ENCODE measurements at places on chromosomes 1 and 21. TPM values are rescaled to one million over a fixed set of nuclear protein-coding genes. Genes with fewer than 3 reads are reported as not detected.

Gene CYP4B1
- 1.6 TPM for polyA plus RNA-seq

Gene TRIM58
- polyA plus RNA-seq, result 1.1 TPM

GRCh38 chr1:7257225-7257624 is 472.0 kb downstream of the CAMTA1 start:
- DNase-seq, result no peak

DNA sequence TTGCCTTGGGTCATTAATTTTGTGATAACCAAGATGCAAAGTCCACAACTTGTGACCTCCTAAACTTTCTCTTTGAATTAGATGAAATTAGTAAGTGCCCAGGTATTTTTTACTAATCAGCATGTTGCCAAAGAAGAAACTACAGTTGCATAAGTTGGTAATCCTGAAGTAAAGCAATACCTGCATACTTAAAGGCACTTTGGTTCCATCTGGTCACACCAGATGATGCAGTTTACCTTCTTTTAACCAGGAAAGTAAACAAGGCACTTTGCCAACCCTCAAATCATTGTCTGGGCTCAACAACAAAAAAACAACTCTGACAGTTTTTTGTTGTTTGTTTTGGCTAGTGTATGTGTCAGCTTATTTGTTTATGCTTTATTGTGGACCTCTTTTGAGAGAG is 55.5 kb upstream of the DYNLT5 start:
- DNase-seq, result no peak

- no peak for DNase-seq
Observed at GRCh38 chr1:64060611-64061302, 142.7 kb upstream of the UBE2U start.

Gene TRAF5
- polyA plus RNA-seq, result 29.0 TPM

Gene S100A8
- polyA plus RNA-seq, result 20.8 TPM

DNA sequence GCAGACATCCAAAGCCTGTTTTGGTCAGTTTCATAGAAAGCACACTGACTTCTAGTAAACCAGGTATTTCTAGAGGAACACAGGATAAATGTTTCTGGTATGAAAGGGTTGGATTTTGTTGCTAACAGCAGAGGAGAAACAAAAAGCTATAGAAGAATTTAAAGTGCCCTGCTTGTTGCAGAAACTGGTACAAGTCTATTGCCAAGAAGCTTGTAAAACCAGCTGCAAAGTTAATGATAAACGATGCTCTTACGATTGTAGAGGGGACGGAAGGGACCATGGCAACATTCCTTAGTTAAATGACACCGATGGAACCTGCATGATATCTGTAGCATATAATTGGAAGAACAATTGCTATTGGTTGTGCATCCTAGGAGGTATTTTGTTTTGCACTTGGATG is 40.1 kb downstream of the SLC35F3 start:
- no peak for DNase-seq

DNA sequence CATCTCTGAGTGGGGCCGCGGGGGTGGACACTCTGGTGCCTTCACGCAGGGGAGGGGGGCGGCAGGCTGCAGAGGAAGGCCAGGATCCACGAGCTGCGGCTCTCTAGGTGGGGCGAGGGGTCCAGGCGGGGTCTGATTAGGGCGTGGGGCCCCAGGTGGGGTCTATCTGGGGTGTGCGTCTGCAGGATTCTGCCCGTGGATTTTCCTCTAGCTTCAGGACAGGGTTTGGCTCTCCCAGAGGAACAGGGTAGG is 6.3 kb downstream of the JMJD4 start:
- no peak for DNase-seq

Gene ASTN1
- polyA plus RNA-seq, result 1.5 TPM

GRCh38 chr1:42358791-42359190 is 21.8 kb upstream of the RIMKLA start:
- DNase-seq, result no peak

GRCh38 chr21:41715649-41716281 is 51.1 kb downstream of the RIPK4 start:
- DNase-seq, result no peak

Gene HAPLN2
- polyA plus RNA-seq, result 0.57 TPM

Gene ADAMTS4
- polyA plus RNA-seq, result 1.1 TPM

- peak; percentile 57 for DNase-seq
Observed at GRCh38 chr1:172533513-172534151, 682 bp downstream of the SUCO start.

- no peak for DNase-seq
Observed at GRCh38 chr1:23403038-23403336, 21.6 kb downstream of the TCEA3 start.

DNA sequence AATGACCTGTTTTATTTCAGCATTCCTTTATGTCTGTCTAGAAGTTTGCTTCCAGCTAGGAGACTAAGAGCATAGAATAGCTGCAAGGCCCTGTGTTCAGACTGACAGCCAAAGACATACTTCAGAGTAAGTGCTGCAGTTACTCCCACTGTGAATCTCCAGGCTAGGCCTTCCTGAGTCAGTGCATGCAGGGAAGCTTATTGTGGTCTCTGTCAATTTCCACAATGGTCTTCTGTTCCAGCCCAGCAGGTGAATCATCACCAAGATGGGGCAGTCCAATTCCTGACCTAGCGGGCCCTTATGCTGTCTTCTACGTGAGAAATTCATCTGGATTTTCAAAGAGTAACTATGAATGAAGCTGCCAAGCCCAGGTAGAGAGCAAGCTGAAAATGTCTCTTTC is 146.3 kb upstream of the C8B start:
- no peak for DNase-seq

Gene SLC45A3
- 8.9 TPM for polyA plus RNA-seq

DNA sequence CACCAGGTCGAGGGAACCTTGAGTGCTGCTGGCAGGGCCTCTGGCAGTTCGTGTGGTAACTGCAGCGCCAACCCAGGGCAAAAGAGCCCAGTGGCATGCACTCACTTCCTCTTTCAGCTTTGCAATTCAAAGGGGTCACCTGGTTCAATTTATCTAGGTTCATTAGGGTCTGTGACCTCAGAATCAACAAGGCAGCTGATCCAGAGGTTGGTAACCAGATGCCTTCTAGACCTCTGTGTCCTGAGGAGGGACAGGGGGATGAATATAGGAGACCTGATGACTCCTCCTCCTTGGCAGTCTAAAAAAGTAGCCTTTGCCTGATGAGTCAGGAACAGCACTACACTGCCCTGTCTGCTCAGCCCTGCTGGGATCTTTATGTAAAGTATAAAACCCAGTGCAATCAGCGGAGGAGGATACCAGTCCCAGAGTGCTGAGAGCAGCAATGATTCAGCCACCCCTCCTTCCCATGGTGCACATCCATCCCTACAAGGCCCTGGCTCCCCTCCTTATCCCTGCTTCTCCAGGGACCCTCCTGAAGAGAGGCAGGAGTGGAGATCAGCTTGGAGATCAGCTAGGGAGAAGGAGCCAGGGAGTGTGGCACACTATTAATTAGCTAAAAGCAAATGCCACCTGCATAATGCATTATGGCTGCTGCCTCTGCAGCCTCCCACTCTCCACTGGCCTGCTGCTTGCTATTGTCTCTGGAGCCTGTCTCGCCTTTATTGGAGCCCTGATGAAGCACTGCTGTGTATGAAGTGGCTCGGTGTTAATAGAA is 11.2 kb upstream of the FMOD start:
- no peak for DNase-seq

DNA sequence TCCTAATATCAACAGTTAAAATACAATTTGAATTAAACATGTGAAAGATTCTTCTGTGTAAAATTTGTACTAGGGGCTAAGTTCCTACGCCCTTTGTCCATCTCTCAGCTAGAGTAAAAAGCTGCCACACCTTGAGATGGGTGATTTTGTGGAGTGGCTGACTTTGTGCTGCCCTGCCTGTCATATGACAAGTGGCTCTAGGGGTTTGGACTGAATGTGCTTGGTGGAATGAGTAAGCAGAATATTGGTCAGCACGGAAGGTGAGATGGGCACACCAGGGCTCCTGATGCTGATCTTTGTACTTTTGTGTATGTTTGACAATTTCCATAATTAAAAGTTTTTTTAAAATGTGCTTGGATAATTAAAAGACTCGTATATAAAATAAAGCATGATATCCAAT is 133.6 kb upstream of the SLC45A1 start:
- no peak for DNase-seq

Gene ARHGEF10L
- 47.3 TPM for polyA plus RNA-seq

DNA sequence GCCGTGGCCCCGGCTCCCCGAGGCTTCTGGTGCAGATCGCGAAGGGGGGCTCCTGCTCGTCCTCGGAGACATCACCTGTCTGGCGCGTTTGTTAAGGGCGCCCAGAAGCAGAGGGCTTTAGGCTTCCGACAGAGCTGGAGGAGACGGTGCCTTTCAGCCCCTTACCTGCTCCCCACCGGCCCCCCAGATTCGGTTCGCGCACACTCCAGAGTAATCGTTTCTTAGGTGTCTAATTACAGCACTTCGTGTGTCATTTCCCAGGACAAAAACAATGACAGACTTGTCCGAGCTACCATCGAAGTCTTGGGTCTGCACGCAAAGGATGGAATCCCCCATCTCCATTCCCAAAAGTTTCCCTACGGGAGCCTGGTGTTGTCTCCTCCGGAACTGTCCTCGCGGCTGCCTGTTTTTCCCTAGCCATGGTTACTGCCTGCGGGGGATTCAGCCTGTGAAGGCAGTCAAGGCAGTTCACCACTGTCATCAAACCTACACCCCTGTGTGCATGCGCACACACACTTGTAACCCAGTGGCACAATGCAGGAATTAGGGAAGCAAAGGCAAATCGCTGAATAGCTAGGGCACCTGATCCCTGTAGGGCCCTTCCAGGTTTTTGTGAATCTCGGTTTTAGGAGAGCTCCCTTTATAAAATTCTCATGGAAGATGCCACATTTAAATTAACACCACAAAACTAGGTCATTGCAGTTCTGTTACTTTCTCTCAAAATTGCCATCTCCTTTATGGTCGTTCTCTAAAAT is 738 bp upstream of the CDC42BPA start:
- peak; percentile 74 for DNase-seq

DNA sequence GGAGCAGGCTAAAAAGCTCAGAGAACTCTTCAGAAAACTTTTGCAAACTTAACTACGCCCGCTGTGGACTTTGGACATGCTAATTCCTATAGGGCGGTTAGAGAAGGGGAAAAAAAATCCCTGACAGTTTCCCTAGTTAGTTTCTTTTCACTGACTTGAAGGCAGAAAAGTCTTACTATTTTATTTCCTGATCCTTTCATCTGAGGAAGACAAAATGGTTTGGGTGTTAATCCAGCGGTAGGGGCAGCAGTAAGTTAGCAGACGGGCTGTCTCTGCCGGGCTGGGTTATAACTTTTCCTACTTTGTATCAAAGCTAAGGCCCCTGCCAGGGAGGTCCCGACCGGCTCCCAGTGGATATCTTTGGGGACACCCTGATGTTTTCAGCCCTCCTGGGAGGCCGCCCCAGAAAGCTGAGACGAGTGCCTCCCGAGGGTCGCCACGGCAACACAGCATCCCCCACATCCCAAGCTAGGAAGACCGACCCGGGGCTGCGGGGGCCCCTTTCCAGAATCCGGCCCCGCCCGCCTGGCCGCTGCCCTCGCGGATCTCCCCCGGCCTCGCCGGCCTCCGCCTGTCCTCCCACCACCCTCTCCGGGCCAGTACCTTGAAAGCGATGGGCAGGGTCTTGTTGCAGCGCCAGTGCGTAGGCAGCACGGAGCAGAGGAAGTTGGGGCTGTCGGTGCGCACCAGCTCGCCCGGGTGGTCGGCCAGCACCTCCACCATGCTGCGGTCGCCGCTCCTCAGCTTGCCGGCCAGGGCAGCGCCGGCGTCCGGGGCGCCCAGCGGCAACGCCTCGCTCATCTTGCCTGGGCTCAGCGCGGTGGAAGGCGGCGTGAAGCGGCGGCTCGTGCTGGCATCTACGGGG is 162.6 kb downstream of the RUNX1 start:
- no peak for DNase-seq

Gene RNF115
- 13.2 TPM for polyA plus RNA-seq

Gene SPATC1L
- polyA plus RNA-seq, result 15.6 TPM

- no peak for DNase-seq
Observed at GRCh38 chr21:41783476-41784180, 16.8 kb upstream of the RIPK4 start.

Gene S100A13
- 143 TPM for polyA plus RNA-seq

DNA sequence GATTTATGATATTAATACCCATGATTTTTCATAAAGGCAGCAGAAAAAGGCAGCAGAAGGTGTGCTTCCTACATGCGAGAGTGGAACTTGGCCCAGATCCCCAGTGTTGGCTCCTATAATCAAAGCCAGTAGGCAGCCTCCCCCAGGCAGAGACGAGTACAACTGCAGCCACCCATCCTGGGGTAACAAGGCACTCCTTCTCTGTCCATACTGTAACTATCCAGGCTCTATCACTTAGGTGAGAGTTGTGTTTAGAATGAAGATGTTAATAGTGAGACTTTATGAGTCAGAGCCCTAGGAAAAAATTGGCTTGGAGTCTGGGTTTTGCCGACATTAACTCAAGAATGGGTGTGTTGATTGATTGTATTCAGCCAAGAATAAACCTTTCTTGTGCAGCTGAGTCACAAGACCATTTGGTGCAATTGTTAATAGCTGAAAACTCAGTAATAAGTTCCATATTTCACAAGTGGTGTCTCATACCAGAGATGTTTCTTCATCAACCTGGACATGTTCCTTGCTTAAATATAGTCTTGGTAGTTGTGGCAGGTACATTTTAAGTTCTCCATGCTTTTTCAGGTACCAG is 322.3 kb downstream of the DUSP10 start:
- no peak for DNase-seq

Gene RNU1-1
- polyA plus RNA-seq, result not detected

Gene GREM2
- polyA plus RNA-seq, result 1.4 TPM

DNA sequence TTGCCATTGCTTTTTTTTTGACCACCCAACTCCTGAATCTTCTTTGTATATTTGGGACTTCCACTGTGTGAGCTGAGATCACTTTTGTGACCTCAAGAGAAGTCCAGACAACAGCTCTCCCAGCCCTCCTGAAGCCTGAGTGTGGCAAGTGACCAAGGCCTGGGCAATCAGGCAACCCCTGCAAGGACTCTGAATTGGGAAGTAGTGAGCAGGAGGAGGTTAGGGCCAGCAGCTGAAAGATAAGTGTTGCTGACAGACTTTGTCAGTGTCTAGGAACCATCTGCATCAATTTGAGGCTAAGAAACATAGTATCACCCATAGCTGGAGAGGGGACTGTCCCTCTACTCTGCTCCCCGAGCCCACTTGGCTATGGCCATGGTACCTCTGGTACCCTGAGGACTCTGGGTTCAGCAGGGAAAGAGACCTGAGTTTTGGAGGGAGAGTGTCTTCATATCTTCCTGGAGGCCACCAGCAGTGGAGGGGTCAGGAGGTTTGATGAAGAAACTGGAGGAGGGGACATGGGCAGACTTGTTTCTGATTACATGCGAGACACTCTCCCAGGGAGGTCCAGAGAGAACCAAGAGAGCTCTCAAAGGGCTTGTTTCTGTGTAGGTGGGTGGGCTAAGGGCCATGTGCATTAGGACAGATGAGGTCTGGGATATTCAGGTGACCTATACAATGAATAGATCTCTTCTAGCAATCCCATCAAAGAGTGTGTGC is 147.0 kb upstream of the DNAH14 start:
- DNase-seq, result no peak

Gene GBP1
- polyA plus RNA-seq, result 7.7 TPM

Gene ZNF683
- polyA plus RNA-seq, result not detected

- DNase-seq, result no peak
Observed at GRCh38 chr1:157154291-157154690, 16.1 kb upstream of the ETV3 start.

GRCh38 chr1:197917805-197918651 is 856 bp downstream of the LHX9 start:
- no peak for DNase-seq

Gene PTCH2
- 3.8 TPM for polyA plus RNA-seq

- DNase-seq, result no peak
Observed at GRCh38 chr1:97163591-97164275, 442.1 kb downstream of the PTBP2 start.

GRCh38 chr1:30721812-30722537 is 1.4 kb downstream of the MATN1 start:
- peak; percentile 71 for DNase-seq

Data from renal cortex interstitium (tissue), 15 donors.